ENCODE measurements at places on chromosomes 16 and 17. TPM values are rescaled to one million over a fixed set of nuclear protein-coding genes. Genes with fewer than 3 reads are reported as not detected.

The CHP2 gene
- not detected for polyA plus RNA-seq

The NXN gene
- polyA plus RNA-seq = 14.8 TPM

The EXOC3L1 gene
- polyA plus RNA-seq = 0.96 TPM

The NOS2 gene
- 0.28 TPM for polyA plus RNA-seq

The ACOX1 gene
- polyA plus RNA-seq = 31.2 TPM

The NOTUM gene
- 0.12 TPM for polyA plus RNA-seq

The MT1M gene
- not detected for polyA plus RNA-seq

The HDAC5 gene
- 93.0 TPM for polyA plus RNA-seq

The NETO2 gene
- polyA plus RNA-seq = 101 TPM

The TBC1D3I gene
- 0.32 TPM for polyA plus RNA-seq

The CFDP1 gene
- 197 TPM for polyA plus RNA-seq

The LRRC36 gene
- polyA plus RNA-seq = 1.6 TPM

The HS3ST3B1 gene
- polyA plus RNA-seq = 0.58 TPM

The ASGR1 gene
- 80.2 TPM for polyA plus RNA-seq

The HOXB4 gene
- polyA plus RNA-seq = not detected

The TOX3 gene
- 2.8 TPM for polyA plus RNA-seq

The ALOXE3 gene
- polyA plus RNA-seq = 1.6 TPM

The CMTM2 gene
- 0.25 TPM for polyA plus RNA-seq

The KRT32 gene
- polyA plus RNA-seq = not detected

The TBC1D3D gene
- 0.45 TPM for polyA plus RNA-seq

The SPHK1 gene
- polyA plus RNA-seq = 2.4 TPM

The RHBDF1 gene
- polyA plus RNA-seq = 1.0 TPM

The CPHXL2 gene
- not detected for polyA plus RNA-seq

The PLLP gene
- polyA plus RNA-seq = not detected

The HBA2 gene
- polyA plus RNA-seq = not detected

The TOM1L1 gene
- polyA plus RNA-seq = 7.4 TPM

The FZD2 gene
- polyA plus RNA-seq = 2.5 TPM

The UTS2R gene
- polyA plus RNA-seq = not detected

The ITGA2B gene
- 3.9 TPM for polyA plus RNA-seq

The AIPL1 gene
- polyA plus RNA-seq = not detected

The TEN1 gene
- polyA plus RNA-seq = 41.3 TPM

The TNFRSF17 gene
- not detected for polyA plus RNA-seq

The CA7 gene
- not detected for polyA plus RNA-seq

The GJD3 gene
- polyA plus RNA-seq = not detected

The KIF2B gene
- polyA plus RNA-seq = not detected

The KRT39 gene
- not detected for polyA plus RNA-seq

The TMEM100 gene
- polyA plus RNA-seq = not detected

The PRR35 gene
- not detected for polyA plus RNA-seq

The KRT28 gene
- not detected for polyA plus RNA-seq
